ENCODE measurements at places on chromosomes 5 and 9.

DNA sequence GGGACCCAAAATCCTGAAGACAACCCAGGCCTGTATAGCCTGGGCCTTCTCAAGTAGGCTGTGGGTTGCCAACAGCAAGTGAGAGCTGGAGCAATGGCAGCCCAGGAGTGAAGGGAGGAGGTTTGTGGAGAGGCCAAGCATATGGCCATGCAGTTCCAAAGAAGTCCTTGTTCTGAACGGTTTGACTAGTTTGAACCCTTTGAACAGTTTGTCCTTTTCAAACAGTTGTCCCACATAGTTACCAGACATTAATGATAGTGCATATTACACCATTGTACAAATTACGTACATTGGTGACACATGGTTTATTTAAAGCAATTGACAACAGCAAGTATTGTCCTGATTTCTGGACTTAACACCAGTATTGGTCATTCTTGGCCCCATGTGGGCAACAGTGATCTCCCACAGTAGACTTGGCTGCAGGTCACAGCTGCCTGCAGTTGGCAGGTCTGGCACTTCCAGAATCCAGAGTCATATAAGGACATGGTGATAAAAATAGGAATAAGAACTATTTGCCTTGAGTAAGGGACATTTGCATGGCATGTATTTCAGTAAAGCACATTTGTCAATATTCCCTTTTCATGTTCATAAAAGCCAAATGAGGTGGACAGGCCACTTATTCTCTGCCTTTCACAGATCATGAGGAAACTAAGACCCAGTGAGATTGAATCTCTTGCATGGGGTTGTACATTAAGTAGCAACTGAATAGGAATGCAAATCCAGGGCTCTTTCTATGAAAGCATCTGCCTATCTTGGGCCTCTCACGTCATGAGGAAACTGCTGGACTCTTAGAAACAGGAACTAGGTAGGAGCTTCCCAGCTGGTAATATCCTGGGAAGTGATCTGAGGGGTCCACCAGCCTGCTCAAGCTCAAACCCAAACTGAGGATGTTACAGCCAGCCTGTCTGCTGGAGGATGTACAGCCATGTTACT, 30.3 kb downstream of the SLC25A48 start:
- DNase-seq: no peak

DNA sequence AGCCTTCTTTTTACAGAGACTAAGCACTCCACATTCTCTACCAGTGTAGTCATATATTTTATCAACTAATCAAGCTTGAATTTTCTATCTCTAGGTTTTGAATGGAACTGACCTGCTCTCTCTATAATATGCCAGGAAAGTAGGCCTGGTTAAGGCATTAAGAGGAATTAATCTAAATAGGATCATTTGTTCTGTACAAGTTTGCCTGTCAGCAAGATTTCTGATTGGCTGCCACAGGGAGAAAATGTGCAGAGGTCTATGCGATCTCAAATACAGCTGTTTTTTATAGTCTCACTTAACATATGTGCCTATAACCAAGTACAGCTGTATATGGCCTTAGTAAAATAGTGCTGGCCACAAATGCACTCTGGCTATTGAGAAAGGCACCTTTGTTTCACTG, 418.8 kb downstream of the KDM4C start:
- no peak for DNase-seq

GRCh38 chr9:81787747-81788632, 98.6 kb upstream of the TLE1 start:
- DNase-seq: peak; percentile 78

DNA sequence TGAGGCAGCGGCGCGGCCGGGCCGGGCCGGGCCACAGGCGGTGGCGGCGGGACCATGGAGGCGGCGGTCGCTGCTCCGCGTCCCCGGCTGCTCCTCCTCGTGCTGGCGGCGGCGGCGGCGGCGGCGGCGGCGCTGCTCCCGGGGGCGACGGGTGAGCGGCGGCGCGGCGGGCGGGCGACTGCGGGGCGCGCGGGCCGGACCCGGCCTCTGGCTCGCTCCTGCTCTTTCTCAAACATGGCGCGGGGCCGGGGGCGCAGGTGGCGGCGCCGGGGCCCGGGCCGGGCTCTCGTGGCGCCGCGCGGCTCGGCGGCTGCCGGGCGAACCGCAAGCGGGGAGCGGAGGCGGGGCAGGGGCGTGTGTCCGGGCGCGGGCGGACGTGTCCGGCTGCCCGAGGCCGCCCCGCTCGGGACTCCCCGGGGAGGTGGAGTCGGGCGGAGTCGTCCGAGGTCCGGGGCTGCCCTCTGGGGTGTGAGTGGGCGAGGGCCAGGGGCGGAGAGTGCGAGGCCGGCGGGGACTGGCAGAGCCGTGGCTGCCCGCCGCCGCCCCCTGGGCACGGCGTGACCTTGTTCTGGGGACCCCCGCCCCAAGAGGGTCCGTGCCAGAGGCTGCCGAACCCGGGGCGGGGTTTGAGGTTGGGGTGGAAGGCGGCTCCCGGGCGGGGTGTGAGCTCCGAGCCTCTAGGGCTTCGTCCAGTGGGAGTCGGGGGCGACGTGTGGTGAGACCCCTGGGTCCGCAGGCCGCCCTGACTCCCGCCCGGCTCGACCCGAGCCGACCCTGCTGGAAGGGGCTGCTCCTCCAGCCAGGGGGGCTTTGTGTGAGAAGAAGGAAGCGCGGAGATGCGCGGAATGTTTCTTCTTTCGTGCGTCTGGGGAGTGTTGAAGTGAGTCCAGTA, 485 bp downstream of the TGFBR1 start:
- DNase-seq: peak; percentile 91

DNA sequence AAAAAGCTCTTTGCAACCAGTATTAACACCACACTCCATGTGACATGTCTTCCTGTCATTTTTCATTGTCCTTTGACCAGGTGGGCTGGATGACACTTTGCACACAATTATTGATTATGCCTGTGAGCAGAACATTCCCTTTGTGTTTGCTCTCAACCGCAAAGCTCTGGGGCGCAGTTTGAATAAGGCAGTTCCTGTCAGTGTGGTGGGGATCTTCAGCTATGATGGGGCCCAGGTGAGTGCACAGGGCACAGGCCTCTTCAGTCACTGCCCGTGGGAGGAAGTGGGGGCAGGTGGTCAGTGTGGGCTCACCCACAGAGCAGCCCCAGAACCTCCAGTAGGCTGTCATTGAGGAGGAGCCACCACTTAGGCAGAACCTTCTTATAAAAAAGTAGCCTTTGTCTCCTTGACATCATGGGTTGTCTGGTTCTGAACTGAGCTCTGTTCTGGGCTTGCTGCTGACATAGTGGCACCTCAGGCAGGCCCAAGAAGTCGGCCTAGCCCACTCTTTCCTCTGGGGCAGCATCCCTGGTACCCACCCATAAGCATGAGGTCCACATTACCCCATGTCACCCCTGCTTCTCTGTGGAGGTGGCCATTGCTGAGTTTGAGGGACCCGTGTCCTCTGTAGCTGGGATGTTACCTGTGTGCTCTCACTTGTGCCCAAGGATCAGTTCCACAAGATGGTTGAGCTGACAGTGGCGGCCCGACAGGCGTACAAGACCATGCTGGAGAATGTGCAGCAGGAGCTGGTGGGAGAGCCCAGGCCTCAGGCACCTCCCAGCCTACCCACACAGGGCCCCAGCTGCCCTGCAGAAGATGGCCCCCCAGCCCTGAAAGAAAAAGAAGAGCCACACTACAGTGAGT, 39.3 kb downstream of the SECISBP2 start:
- no peak for DNase-seq

DNA sequence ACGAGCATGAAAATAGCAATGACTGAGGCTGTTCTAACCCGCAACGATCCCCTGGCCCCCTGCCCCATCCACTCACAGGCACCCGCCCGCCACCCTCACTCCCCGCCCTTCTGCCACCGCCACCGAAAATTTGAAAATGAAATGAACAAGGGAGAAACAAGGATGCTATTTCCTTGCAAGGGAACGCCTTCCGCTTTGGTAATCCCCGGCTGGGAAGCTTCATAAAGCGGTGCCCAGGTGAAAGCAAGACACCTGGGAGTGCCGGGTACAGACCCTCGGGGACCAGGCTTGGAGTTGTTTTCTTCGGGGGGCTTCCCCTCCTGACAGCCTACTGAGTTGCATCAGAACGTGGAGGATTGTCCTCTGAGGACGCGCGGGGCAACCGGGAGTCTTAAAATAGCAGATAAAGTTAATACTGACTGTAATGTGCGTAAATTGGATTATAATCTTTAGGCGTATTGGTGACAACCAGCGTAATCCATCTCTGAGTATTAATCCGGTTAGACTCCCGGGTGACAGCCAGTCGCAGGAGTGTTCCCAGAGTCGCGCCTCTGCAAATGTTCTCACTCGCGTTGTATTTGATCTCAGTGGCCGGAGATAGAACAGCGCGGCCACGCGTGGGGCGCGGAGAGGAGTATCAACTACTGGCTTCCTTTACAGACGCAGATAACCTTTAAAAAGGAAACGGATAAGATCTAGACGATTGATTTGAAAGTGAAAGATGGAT, 885 bp upstream of the MLLT3 start:
- DNase-seq: peak; percentile 17

DNA sequence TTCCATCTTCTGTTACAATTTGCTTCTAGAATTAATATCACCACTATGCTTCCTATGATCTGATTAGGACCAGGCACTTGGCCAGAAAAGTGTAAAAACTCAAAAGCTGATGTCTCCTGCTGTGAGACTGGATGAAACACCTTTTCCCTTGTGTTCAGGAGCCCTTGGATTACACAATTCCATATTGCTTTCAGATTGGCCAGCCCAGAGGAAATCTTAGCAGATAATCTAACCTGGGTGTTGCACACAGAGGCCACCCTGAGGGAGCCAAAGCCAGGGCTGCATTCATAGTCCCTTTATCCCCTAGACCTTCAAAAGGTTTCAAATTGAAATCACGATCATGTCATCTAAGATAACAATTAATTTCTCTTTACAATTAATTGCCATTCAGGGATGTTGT, 94.1 kb upstream of the SELENOP start:
- DNase-seq: no peak

DNA sequence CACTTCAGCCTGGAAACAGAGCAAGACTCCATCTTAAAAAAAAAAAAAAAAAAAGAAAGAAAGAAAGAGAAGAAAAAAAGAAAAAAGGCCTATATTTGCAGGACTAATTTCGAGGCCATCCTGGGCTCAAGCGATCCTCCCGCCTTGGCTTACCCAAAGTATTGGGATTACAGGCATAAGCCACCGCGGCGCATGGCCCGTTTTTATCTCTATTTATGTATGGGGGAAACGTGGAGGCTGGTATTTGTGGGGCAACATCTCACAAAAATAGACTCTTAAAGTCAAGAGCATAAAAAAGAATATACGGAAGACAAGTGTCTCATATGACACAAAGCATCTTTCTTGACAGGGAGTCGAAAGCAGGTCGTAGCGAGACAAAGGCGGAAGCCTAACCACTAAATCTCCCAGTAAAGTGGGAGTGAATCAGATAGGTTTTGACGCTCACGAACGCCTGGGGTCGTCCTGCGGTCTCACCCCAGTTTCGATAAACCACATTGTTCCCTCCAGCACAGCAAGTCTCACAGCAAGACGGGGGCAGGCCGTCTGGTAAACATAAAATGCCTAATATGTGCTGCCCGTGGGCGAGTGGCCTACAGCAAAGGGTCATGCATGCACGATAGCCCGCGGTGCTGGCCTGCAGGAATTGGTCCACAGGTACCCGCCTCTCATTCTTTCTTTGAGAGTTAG, 1.8 kb upstream of the TRIM41 start:
- DNase-seq: no peak

DNA sequence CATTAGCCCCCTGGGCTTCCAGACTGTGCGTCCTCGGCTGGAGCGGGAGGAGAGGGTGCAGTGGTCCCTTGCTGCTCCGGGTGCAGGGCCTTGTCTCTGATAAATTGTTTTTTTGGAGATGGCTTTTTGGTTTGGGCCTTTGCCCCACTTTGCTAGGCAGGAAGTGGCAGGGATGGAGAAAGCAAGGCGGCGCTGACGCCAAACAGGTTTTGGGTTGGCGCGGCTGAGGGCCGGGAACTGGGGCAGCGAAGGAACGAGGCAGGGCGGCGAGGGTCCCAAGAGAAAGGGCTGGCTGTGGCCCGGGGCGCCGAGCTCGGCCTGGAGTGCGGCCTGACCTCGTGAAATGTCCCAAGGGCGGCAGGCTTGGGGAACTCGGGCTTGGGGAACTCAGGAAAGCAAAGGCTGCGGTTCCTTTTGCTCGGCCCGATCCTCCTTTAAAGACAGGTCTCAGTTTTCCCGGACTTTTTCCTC, 4.1 kb downstream of the LHX2 start:
- no peak for DNase-seq

DNA sequence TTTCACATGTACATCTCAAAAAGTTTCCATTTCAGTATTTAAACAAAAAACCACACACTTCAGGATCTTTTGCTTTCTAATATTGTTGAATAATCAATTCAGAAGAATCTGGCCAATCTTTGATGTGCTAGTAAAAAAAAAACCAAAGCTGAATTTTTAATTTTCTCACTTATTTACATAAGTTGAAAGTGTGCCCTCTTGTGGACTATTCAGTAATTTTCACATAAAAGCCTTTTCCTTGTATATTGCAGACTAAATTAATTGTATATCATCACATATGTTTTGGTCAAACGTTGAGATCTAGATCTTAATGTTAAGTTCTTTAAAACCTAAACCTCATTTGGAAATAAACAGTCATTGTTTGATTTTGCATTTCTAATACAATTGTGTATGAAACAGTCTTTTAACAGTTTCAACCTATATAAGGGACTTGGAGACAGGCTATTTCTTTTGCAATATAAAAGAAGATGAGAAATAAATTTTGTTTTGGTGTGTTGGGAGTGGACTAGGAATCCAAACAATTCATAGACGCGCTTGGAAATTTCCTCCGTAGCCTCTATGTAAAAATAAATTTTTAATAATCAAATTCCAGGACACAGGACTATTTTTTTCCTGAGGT, 68.1 kb downstream of the NIPBL start:
- DNase-seq: no peak

DNA sequence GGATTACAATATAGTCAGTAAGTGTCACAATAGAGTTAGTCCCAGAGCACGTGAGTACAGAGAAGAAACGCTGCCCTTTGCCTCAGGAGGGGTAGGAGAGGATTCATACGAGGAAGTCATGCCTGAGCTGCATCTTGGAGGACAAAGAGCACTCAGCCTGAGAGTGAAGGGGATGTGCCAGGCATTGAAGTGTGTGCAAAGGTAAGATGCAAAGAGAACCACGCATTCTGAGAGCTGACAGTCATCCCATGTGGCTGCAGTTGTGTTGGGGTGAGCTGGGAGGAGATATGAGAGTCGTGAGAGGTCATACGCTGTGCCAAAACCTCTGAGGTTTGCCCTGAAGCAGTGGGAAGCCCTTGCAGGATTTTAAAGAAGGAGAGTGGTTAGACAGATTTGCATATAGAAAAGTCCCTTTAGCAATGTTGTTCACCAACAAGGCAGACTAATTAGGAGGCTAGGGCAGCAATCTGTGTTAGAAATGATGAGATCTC, 97.5 kb downstream of the PIP5K1B start:
- no peak for DNase-seq

Data from AG08396 (cell line).